ENCODE measurements at places on chromosomes 3 and 15. TPM values are rescaled to one million over a fixed set of nuclear protein-coding genes. Genes with fewer than 3 reads are reported as not detected.

The ATP6V1A gene
- total RNA-seq, result 20.3 TPM

The SST gene
- not detected for total RNA-seq

The FEZF2 gene
- total RNA-seq, result not detected

The FAM174B gene
- total RNA-seq, result 13.3 TPM

The UROC1 gene
- total RNA-seq, result 0.04 TPM

The GPR171 gene
- 0.04 TPM for total RNA-seq

The CNTN6 gene
- 3.3 TPM for total RNA-seq

The MFSD1 gene
- 37.6 TPM for total RNA-seq

The CLDN16 gene
- total RNA-seq, result not detected

The REC114 gene
- total RNA-seq, result not detected

Data from muscle of leg (tissue), 16 donors.